SJSA1 (cell line): ENCODE measurements at places on chromosomes 7 and 10. TPM values are rescaled to one million over a fixed set of nuclear protein-coding genes. Genes with fewer than 3 reads are reported as not detected.

The GSTK1 gene
- 124 and 131 TPM in 2 replicates for total RNA-seq

The BLOC1S2 gene
- 34.6 and 47.7 TPM in 2 replicates for total RNA-seq

The CYP3A7 gene
- total RNA-seq = not detected in 2 replicates

DNA sequence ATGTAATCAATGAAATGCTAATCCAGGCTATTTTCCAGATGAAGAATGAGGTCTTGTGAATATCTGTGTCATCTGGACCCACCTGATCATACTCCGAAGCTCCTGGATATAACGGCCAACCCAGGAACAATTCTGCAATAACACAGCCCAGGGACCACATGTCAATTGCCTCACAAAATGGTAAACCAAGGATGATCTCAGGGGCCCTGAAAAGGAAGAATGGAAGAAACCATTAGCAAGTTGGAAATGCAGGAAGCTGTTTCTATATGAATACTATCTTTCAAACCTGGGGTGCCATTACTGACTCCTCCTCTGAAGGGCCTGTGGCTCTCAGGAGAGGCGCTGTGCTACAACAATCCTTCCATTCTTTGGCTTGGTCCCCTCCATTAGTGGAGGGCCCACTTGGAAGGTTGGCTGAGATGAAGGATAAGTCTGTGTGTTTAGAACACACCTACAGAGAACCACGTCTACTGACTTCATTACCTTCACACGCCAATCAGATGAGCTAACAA lies 108.1 kb downstream of the CLEC2L start:
- H3K36me3 ChIP-seq = peaks cover 42% of the 10 kb centered on the region
- no peaks in the 10 kb centered on the region for H3K4me1 ChIP-seq
- DNase-seq = no peak
- H3K4me3 ChIP-seq = no peak overlapping the region
- H3K27me3 ChIP-seq = no peaks in the 10 kb centered on the region

DNA sequence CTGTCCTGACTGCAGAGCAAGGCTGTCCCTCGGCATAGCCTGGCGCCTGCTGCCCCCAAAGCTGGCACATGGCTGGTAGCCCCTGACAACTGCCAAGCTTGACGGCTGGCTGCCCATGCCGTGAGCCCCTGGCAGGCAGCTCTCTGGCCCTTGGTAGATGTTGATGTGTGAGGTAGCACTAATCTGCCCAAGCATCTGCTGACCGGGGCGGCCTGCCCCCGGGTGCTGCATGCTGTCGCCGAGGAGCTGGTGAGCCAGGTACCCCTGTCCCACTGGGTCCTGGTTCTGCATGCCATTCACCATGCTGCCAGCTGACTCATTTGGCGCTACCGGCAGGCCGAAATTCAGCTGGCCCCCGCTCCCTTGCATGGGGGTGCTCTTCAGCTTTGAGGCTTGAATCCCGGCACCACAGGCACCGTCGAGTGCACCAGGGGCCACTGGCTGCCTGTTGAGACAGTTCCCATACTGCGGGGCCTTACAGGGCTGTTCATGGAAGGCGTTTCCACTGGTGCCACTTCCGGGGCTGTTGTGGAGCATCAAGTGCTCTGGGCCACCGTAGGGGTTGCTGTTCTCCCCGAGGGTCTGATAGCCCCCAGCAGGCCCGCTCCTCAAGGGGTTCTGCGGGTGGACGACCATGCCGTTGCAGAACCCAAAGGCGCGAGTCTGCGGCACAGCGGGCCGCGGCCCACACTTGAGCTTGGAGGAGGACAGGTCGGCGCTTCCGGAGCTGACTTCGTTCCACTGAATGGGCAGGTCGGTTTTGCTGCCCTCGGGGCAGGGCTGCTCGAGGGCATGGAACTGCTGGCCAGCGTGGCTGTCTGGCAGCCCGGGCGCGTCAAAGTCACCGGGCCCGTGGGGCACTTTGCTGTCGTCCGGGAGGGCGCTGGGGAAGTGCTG lies 262.2 kb upstream of the INHBA start:
- peaks cover 10% of the 10 kb centered on the region; the same call in 1 of the 2 replicates for H3K36me3 ChIP-seq
- H3K4me1 ChIP-seq = no peaks in the 10 kb centered on the region
- no peak overlapping the region for H3K4me3 ChIP-seq
- H3K27me3 ChIP-seq = no peaks in the 10 kb centered on the region

DNA sequence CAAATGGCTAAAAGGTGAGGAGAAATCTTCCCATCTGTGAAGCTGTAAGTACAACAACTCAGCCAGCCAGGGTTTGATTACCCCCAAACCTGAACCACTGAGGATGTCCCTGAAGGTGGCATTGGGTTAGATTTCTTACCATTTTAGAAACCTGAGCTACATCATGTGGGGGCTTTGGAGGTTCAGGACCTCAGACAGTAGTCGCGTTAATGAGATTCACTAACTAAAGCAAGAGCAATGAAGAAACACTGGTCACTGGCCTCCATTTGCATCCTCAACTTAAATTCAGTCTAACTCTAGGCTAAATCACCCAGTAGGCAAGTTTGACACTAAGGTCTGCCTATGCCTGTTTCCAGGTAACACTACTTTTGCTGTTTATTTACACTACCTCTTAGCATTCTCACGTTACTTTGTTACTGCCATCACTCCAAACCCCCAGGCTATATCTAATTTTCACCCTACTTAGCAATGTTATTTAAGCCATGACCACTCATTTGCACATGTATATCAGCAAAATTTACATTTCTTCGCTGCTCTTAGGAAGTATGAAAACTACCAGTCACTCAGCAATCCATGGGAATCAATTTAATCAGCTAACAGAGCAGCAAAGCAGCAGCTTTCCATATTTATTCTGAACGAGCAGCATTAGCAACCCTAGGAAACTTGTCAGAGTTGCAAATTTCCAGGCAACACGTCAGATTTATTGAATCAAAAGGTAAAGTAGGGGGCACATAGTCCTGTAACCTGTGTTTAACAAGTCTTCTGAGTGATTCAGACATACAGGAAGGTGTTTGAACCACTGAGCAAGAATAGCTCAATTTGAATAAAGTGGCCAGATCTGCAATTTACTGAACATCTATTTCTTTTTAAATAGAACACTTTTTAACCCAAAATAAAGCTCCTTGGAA lies 788.4 kb upstream of the SORCS1 start:
- no peaks in the 10 kb centered on the region for H3K4me1 ChIP-seq
- H3K36me3 ChIP-seq = no peaks in the 10 kb centered on the region
- no peaks in the 10 kb centered on the region for H3K27me3 ChIP-seq
- no peak overlapping the region for H3K4me3 ChIP-seq
- no peak for DNase-seq

DNA sequence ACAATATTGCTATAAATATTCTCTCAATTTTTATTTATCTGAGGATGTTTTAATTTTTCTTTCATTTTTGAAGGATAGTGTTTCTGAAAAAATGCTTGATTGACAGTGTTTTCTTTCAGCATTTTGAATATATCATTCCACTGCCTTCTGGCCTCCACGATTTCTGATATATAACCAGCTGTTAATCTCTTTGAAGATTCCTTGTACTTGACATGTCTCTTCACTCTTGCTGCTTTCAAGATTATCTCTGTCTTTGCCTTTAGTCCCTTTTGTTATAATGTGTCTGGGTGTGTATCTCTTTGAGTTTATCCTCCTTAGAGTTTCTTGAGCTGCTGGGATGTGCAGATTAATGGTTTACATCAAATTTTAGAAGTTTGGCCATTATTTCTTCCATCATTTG lies 22.8 kb upstream of the DNAJC1 start:
- H3K27ac ChIP-seq = no peak overlapping the region
- no peaks in the 10 kb centered on the region; the same call in 1 of the 2 replicates for H3K27me3 ChIP-seq
- no peak overlapping the region for H3K4me3 ChIP-seq

- H3K4me3 ChIP-seq = no peak overlapping the region
- H3K36me3 ChIP-seq = no peaks in the 10 kb centered on the region
- DNase-seq = no peak
Measured at GRCh38 chr10:113298616-113299015, 254.2 kb upstream of the HABP2 start.

- DNase-seq = no peak
- H3K4me1 ChIP-seq = no peaks in the 10 kb centered on the region
- no peaks in the 10 kb centered on the region for H3K36me3 ChIP-seq
- H3K27ac ChIP-seq = no peak overlapping the region
- no peak overlapping the region for H3K4me3 ChIP-seq
Measured at GRCh38 chr7:50308532-50309385, 4.2 kb downstream of the IKZF1 start.

DNA sequence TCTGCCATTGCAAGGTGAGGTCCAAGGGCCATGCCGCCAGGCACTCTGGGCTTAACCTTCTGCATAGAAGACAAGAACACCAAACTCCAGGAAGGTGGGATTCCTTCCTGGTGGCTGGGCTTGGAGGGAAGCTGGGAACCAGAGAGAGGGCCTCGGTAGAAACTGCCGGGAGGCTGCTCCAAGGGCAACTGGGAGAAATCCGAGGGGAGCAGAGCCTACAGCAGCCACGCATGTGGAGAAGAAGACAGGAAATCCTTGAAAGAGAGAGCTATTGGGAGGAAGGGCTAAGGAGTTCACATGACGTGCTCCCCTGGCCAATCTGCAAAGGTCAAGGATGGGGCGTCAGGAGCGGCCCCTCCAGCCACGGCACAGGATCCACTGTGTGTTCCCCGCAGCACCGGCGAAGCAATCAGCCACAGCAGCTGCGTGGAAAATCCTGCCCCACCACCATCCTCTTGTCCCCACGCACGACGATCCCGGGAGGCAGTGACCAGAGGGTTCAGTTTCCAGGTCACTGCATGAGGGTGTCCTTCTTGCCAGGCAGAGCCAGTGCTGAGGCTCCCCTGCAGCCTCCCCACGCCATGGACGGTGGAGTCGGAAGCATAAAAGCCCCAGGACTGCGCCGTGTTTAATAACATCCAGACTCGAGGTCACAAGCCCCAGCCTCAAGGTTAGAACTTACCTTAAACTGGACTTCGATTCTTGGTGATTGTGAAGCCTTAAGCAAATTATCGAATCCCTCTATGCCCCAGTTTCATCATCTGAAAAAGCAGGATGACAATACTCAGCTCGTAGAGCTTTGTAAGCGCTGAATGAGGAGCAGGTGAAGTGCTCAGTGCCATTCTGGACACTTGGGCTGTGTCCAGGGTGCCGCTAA lies 8.6 kb upstream of the PPP2R2D start:
- peaks cover 10% of the 10 kb centered on the region for H3K27me3 ChIP-seq
- H3K4me1 ChIP-seq = peaks cover 4% of the 10 kb centered on the region
- H3K36me3 ChIP-seq = no peaks in the 10 kb centered on the region
- no peak overlapping the region for H3K27ac ChIP-seq
- no peak overlapping the region for H3K4me3 ChIP-seq
